CD8-positive, alpha-beta T cell (primary cell): ENCODE measurements at places on chromosomes 7 and 10.

DNA sequence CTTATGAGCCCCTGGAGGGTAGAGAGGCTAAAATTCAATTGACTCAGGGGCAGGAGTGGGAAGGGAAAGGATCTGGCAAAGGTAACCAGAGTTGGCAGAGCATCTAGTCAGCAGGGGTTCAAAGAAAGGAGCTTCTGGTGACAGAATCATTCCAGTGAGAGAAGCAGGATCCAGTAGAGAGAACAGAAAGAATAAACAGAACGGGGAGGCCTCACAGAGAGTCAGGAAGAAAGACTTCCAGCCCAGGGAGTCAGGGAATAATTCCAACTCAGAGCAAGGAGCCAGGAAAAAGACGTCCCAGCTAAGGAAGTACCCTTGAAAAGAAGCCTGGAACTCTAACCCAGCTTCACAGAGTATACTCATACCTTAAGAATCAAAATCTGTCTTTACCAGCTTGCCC is 66.6 kb upstream of the CPXM2 start:
- no peak for DNase-seq

GRCh38 chr7:11290863-11291262 is 317.2 kb downstream of the PHF14 start:
- DNase-seq: no peak

DNA sequence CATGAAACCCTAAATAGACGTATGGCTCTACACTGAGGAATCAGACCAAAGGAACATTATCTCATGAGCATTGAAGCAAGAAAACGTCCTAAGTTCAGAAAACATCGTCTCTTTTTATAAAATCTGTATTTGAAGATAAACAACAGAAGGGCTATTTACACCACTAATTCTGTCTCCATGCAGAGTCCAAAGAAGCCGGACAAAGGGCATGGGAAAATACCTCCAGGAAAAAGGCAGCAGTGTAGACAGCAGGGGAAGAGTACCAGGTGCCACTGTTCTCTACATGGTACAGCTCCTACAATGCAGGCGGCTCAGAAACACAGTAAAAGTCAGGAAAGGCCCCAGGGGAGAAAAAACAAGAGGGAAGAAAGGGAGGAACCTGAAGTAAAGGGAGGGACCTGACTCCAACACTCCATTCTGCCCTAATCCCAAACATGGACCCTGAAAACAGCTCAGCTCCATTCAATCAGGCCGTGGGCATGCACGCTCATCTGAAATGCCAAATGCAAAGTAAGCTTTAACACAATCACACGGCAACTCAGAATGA is 17.5 kb downstream of the FAM171A1 start:
- no peak for DNase-seq

DNA sequence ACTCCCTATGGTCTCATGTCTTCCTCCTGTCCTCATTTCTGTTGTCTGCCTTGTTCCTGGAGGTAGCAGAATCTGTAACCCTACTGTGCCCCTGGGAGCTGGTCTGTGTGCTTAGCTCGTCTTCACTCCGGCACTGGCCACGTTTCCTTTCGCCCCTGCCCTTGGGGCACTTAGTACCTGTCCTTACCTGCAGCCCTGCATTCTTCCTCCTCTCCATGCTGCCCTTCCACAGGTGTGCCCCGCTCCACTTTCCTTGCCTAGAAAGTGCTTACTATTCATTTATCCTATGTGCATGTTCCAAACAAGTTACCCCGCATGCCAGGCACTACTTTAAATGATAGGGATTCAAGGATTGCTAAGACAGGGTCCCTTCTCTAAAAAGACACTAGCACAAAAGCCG is 199.9 kb upstream of the ZMIZ1 start:
- no peak for DNase-seq

- DNase-seq: no peak
Observed at GRCh38 chr7:26910221-26910620, 45.8 kb upstream of the SKAP2 start.

DNA sequence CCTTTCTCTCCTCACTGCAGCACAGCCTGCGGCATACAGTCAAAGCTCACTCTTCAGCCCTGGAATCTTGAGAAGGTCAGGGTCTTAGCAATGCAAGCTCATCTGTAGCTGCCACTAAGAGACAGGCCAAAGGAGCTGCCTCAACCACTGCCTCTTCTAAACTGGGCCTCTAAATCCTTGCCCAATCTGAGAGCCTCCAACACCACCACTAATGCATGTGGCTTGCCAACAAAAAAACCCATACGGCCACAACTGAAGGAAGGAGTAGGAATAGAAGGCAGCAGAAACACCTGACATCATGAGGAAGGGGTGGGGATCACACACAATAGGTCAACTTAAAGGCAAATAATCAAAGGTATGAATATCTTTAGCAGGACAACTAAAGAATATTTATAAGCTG is 183.8 kb downstream of the SRPK2 start:
- DNase-seq: no peak

GRCh38 chr7:18425838-18426445 is 69.6 kb upstream of the HDAC9 start:
- DNase-seq: no peak

GRCh38 chr10:15045380-15045779 is 1.6 kb downstream of the OLAH start:
- no peak for DNase-seq

DNA sequence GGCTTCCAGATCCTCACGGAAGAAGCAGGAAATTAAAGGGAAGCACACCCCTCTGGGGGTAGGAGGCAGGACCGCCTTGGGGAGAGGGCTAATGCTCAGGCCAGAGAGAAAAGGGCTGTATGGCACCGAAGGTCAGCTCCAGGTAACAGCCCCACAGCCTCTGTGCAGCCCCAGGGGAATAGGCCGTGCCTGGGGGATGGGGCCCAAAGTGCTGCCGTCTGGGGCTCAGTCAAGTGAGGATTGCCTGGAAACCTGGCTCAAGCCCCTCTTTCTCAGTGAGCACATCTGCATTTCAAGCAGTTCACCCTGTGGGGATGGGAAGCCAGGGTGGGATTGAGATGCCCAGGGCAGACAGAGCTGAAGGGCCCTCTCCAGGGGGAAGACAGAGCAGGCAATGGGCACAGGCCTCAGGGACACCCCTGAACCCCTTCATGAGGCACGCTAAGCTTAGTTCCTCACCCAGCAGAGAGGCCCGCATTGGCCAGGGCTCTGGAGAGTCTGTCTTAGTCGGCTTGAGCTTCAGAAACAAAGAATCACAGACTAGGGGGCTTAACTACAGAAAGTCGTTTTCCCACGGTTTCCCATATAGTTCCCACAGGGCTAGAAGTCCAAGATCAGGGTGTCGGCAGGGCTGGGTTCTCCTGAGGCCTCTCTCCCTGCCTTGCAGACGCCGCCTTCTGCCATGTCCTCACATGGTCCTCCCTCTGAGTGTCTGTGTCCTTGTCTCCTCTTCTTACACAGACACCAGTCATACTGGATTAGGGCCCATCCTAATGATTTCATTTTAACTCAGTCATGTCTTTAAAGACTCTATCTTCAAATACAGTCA is 118.2 kb downstream of the PTPN20 start:
- DNase-seq: no peak

DNA sequence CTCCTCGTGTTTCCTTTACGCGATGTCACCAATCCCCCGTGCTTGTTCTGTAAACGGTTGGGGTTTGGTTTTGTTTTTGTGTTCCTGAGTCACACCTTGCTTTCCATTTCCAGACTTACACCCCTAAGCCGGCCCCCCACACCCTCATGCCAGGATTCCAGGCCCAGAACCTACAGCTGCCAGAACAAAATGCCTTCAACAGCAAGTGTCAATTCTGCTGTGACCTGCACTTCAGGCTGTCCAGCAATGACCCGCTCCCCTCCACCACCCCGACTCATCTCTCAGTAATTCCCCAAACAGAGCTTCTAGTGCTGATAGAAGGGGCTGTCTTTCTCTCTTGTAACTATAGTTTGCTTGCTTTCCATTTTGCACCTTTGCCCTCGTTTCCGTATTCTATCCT is 722.1 kb upstream of the CELF2 start:
- no peak for DNase-seq

DNA sequence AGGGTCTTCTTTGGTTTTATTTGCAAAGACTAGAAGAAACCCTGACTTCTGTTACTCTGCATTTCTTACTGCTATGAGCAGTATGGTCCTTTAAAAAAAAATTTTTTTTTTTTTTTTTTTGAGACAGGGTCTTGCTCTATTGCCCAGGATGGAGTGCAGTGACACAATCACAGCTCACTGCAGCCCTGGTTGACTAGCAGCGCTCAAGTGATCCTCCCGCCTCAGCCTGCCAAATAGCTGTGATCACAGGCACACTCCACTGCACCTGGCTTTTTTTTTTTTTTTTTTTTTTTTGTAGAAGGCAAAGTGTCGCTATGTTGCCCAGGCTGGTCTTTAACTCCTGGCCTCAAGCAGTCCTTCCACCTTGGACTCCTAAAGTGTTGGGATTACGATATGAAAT is 17.4 kb downstream of the CNNM2 start:
- no peak for DNase-seq

- no peak for DNase-seq
Observed at GRCh38 chr10:15815242-15815885, 44.9 kb downstream of the MINDY3 start.

DNA sequence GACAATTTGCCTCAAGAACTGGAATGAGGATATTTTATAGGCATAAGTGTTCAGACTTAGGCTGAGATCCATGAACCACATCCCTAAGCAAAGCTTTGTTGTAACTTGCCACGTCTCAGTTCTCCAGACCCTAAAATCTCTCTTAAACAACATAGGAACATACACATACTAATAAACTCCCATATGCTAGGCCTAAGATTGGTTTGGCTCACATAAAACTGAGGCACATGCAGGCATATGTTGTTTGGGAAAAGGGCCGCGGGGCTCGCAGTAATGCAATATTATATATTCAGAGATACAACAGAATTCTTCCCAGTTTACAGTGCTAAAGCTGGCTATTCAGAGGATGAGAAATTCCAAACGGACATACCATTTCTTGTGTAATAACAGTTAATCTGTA is 61.0 kb downstream of the DOCK4 start:
- no peak for DNase-seq

GRCh38 chr7:33757050-33757449 is 148.3 kb upstream of the BMPER start:
- no peak for DNase-seq

DNA sequence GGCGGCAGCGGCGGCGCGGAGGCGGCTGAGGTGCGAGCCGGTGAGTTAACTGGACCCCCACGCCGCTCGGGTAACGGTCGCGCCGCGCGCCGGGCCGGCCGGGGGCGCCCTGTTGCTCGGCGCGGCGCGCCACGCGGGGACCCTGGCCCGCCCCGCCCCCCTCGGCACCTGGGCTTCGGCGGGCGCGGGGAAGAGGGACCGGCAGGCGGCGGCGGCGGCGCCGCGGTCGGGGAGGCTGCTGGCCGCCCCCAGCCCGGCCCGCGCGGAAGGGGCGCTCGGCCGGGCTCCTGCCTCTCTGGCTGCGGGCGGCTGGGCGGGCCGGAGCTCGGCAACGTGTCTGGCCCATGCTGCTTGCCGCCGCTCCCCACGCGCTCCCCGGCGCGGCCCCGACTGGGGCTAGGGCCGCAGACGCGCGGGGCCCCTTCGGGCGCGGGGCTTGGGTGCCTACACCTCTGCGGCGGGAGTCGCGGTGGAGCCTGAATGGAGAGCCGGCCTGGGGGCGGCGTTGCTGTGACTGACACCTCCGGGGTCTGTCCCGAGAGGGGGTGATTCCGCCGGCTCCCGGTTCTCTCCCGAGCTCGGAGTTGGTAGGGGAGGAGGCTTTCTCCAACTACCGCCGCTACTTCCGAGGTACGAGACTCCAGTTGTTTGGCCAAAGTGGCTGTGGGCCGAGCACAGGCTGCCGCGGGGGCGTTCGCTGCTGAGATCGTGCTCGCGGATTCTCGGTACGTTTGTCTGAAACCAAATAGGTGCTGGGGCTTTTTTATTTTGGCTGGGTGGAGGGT is 494 bp downstream of the PALS2 start:
- peak; percentile 35 for DNase-seq

- no peak for DNase-seq
Observed at GRCh38 chr7:96303686-96304443, 18.0 kb downstream of the SLC25A13 start.

DNA sequence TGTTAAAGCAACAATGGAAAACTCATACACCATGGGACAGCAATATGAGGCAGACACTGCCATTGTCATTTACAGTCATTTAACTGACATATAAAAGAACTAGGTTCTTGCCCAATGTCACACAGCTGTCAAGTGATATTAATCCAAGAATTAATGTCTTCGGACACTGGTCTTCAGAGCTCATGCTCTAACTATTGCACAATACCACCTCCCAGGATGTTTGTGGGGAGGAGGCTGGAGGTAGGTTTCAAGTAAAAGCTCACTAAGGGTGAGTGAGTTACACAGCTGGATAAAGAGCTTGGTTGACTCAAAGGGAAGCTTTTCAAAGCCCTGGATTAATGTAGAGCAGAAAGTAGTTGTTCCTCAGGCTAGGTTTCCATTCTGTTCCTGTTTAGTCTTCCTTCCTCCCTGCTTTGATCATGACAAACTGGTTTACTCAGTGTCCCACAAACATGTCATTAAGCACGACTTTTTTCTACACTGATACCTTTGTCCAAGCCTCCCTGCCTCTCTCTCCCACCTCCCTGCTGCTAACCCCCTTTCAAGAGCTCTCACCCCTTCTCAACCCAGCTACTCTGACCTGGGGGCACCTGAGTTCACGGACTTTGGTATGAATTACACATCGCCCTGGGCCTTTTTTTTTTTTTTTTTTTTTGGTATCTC is 987 bp upstream of the EXOC6 start:
- DNase-seq: no peak

DNA sequence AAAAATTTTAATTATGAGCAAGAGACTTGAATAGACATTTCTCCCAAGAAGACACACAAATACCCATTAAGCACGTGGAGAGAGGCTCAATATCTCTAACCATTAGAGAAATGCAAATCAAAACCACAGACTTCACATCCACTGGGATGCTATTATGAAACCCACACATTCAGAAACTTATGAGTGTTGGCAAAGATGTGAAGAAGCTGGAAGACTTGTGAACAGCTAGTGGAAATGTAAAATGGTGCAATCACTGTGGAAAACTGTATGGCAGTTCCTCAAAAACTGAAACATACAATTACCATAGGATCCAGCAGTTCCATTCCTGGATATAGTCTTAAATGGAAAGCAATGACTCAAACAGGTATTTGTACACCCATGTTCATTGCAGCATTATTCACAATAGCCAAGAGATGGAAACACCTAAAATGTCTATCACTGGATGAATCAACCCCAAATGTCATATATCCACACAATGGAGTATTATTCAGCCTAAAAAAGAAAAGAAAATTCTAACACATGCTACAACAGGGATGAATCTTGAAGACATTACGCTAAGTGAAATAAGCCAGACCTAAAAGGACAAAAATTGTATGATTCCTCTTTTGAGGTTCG is 53.5 kb upstream of the FRMD4A start:
- no peak for DNase-seq

- DNase-seq: no peak
Observed at GRCh38 chr10:10499839-10500238, 517.8 kb upstream of the CELF2 start.

- DNase-seq: no peak
Observed at GRCh38 chr10:97740613-97741012, 3.7 kb downstream of the ZFYVE27 start.

DNA sequence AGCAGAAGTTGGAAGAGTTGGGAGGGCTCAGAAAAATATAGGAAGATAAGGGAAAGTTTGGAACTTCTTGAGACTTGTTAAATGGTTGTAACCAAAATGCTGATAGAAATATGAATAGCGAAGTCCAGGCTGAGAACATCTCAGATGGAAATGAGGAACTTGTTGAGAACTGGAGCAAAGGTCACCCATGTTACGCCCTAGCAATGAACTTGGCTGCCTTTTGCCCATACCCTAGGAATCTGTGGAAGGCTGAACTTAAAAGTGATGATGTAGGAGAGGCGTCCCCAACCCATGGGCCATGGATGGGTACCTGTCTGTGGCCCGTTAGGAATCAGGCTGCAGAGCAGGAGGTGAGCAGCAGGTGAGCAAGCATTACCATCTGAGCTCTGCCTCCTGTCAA is 347.8 kb downstream of the ARL4A start:
- DNase-seq: no peak
